NCI-H526 (cell line): ENCODE measurements at places on chromosomes 16 and 17.

GRCh38 chr17:48553826-48554225 lies 8.9 kb upstream of the HOXB2 start:
- DNase-seq, result no peak

DNA sequence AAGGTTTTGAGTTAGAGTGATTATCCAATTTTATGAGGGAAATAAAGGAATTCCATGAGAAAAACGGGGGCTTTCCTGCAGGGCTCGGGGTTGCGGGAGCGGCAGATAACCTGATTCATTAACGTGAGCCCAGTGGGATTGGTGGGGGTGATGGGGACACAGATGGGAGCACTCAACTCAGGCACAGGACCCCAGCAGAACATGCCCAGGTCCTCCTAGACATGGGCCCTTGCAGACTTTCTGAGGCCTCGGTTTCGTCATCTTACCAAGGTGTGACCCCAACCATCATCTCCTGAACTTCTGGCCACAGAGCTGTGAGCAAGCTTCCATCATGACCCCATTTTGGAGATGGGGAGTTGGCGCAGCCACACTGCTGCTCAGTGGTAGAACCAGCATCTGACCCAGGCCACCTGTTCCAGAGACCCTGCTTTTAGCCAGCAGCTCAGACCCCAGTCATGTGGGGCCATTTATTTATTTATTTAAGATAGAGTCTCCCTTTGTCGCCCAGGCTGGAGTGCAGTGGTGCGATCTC lies 22.3 kb downstream of the CARHSP1 start:
- no peak for DNase-seq

DNA sequence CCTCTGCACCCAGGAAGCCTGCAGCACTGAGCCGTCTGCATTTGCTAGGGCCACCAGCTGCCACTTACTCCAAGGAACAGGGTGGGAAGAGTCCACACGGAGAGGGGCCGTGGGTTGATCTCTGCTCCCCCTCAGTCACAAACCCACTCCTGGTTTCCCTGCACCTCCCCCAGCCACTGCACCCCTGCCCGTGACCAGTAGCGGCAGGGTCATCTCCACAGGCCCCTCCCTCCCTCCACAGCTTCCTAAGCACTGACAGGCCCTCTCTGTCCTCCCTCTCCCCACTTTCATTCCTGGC lies 75.2 kb downstream of the RBFOX3 start:
- no peak for DNase-seq

DNA sequence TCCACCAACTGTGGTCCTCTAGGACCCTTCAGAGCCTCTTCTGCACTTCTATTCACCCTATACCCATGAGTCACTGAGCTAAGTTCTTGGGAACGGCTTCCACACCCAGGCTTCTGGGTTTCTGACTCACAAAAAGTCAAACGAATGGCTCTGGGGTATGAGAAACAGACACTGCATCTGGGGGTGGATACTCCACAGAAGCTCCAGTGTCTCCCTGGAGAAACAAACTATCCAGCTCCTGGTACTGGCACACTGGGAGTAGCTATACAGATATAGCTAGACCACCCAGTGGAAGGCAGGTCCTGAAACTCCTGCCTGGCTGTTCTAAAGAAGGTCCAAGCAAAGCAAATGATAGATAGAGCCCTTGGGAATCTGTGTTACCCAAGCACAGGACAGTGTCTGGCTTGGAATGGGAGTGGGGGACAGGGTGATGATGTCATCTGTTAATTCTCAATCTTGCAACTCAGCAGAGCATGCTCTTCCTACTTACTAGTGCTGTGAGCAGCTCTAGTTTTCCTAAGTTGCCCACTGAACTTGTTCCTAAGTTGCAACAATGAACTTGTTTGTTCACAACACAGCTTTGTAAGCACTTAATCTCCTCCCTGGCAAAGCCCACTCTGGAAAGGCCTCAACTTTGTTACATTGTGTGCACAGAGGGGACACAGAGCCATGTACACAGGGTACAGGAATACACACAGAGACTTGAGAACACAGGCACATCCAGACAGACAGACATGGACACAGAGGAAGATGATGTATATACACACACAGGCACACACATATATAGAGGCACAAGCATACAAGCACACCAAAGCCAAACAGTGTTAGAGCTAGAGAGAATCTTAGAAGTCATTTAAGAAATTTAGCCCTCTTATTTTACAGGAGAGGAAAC lies 6.7 kb downstream of the MMP28 start:
- no peak for DNase-seq

DNA sequence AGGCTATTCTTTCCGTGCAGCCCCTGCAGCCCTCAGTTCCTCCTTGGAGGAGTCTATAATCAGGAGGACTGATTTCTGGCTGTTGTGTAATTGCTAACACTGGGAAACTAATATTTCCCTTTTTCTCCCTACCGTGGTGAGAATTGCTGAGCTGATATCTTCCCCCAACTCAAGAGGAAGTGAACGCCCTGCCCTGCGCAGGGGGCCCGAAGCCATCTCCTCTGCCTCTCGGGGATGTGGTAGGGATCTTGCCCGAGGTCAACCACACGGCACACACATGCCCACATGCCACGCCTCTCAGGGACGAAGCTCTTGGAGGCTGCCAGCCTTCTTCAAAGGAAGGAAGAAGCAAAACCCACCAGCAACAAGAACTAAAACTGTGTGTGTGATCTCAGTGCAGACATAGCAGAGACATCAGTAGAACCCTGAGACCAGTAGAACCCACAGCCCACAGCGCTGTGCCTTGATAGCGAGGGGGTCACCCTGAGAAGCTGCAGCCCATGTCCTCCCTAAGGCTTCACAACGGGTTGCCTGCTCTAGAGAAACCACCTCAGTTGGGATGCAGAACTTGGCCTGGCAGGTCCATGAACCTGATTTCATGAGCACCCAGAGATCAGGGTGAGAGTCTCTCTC lies 8.9 kb upstream of the ULK2 start:
- DNase-seq, result no peak

- DNase-seq, result peak; percentile 79
These were observed at the start of gene PPM1E for GRCh38 chr17:58755577-58756245. PPM1E (plus strand) TSS chr17:58755854.

GRCh38 chr17:82970818-82971590 lies 108.4 kb upstream of the METRNL start:
- no peak for DNase-seq

DNA sequence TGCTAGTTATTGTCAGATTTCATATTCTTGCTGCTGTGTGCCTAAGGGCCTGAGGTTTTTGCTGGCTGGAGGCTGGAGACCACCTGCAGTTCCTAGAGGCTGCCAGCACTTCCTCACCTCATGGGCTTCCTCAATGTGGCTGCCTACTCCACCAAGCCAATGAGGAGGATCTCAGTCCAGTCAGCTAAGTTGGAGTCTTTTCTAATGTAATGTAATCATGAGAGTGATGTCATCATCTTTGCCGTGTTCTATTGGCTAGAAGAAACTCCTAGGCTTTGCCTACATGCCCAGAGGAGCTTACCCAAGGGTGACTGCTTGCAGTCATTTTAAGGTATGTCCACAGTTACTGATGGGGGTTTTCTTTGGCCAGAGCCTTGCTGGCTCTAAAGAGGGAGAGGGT lies 53.0 kb downstream of the SOCS3 start:
- DNase-seq, result no peak

- no peak for DNase-seq
These were observed 230.6 kb downstream of the IRF8 start for GRCh38 chr16:86129541-86129940.

DNA sequence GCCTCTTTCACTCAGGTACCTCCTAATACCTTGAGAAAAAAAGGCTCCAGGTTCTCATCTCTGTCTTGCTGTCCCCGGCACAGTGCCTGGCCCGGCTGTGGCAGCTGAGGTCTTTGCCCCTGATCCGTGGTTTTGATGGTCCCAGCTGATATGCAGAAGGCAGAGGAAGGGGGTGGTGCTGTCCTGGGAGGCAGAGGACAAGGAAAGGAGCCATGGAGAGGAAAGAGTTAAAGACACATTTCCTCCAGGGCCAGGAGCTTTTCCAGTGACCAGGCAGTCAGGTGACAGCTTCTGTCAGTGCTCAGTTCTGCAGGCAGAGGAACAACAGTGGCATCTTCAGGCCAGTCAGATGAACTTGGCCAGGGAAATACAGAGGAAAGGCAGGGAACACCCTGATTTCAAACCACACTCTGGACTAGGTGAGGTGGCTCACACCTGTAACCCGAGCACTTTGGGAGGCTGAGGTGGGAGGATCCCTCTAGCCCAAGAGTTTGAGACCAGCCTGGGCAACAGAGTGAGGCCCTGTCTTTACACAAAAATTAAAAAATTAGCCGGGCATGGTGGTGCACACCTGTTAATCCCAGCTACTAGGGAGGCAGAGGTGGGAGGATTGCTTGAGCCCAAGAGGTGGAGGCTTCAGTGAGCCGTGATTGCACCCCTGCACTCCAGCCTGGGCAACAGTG lies 3.3 kb upstream of the COG1 start:
- DNase-seq, result peak; percentile 70

DNA sequence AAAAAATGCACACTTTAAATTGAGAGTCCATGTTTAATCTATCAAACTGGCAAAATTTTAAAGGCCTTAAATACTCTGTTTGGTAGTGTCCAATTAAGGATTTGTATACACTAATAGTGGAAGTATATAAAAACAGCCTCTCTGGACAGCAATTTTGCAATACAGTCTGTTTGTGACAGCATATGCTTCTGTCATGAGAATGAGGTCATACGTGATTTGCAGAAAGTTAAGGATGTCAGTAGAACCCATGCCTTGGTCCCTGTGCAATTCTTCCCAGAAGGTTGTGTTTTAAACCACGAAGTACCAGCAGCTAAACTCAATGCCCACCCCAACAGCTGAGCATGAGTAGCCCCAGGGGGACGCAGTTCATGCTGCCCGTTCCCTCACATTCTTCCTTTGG lies 78.4 kb downstream of the AIPL1 start:
- no peak for DNase-seq

- DNase-seq, result peak; percentile 67
These were observed 32.8 kb downstream of the CACNA1G start for GRCh38 chr17:50593321-50593720.

DNA sequence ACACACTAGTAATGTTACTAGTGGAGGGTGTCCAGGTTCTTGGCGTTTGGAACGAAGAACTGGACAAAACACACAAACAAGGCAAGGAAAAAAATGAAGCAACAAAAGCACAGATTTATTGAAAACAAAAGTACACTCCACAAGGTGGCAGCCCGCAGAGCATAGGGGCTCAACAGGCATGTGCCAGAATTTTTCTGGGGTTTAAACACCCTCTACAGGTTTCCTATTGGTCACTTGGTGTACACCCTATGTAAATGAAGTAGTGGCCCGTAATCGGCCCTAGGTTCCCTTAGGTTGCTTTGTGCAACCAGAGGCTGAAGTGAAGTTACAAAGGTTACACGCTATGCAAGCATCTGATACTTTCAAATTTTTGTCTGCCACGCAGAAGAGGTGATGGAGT lies 8.1 kb downstream of the OR2C1 start:
- DNase-seq, result no peak

DNA sequence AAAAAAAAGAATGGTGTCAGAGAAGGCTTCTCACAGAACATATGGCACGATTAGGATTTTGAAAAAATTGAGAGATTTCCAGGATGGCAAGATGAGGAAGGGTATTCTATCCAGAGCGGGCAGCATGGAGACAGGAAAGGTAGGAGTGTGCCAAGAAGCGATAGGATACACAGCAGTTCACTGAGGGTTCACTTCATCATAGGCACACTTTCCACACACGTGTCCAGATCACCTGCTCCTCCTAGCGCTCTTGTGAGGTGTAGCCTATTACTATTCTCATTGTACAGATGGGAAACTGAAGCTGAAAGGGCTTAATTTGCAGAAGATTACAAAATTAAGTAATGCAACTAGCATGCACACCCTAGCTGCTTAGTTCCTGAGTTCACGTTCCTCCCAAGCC lies 6.2 kb upstream of the ELAC2 start:
- peak; percentile 3 for DNase-seq
